Activated CD8-positive, alpha-beta memory T cell treated with anti-CD3 and anti-CD28 coated beads for 24 hours (primary cell): ENCODE measurements at places on chromosomes 6 and 20.

DNA sequence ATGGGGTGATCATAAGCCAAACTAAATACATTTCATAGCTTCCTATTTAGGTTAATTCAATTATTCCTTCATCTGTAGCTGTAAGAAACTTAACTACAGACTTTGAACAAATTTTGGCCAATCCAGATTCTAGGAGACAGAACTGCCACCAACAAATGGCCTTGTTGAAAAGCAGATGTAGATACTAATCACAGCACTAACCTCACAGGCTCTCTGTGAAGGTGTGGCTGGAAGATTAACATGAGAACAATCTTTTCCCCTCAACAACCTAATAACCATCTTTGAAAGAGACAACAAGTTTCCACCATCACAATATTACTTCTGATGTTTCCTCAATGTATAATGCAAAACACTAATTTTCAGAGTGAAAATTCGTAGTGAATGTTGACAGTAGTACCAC, 87.8 kb downstream of the SESN1 start:
- DNase-seq = no peak

GRCh38 chr6:135657207-135657606, 159.7 kb upstream of the AHI1 start:
- DNase-seq = no peak

GRCh38 chr6:130587778-130588520, 222.1 kb downstream of the TMEM200A start:
- no peak for DNase-seq

- DNase-seq = no peak
These were observed at the start of gene CFB for GRCh38 chr6:31945507-31946369. TSS of gene CFB (plus strand) at chr6:31946095. CDS start at chr6:31946222, 127 bp downstream.

DNA sequence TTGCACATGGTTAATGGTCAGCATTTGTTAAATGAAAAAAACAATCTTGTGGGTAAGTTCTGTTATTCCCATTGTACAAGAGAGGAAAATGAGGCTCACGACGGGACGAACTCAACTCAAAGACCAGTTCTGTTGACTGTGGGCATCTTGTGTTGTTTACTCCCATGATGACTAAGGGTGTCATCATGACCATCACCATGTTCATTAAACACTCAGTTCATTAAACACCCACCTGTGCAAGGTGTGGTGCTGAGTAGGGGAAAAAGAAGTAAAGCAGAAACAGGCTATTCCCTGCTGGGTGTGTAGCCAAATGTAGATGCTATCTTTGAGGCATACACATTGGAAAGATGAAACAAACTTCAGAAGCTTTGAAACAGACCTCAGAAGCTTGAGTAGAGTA, 4.5 kb downstream of the CHMP4B start:
- DNase-seq = no peak

- DNase-seq = no peak
These were observed 35.7 kb downstream of the CITED2 start for GRCh38 chr6:139338795-139339194.

- peak; percentile 90 for DNase-seq
These were observed at the start of gene TXNDC5 for GRCh38 chr6:7910654-7911344. TSS of gene TXNDC5 (minus strand) at chr6:7910788. CDS start at chr6:7910776, 12 bp downstream.

DNA sequence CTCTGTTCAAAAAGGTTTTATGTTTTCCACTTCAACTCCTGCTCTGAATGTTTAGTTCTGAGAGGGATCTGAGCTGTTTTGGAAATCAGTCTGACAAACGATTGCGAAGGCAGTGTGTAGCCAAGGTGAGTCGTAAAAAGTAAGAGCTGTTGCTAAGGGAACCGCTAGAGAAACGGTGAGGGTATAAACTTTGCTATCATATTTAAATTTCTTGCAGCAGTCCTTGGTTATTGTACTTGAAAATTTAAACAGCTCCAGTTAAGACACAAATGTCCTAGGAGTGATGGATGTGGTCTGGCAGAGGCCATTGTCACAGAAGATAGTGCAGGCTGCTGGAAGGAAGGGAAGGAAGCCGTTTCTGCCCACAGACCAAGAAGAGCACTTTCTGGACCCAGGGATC, 64.9 kb upstream of the CITED2 start:
- DNase-seq = no peak

DNA sequence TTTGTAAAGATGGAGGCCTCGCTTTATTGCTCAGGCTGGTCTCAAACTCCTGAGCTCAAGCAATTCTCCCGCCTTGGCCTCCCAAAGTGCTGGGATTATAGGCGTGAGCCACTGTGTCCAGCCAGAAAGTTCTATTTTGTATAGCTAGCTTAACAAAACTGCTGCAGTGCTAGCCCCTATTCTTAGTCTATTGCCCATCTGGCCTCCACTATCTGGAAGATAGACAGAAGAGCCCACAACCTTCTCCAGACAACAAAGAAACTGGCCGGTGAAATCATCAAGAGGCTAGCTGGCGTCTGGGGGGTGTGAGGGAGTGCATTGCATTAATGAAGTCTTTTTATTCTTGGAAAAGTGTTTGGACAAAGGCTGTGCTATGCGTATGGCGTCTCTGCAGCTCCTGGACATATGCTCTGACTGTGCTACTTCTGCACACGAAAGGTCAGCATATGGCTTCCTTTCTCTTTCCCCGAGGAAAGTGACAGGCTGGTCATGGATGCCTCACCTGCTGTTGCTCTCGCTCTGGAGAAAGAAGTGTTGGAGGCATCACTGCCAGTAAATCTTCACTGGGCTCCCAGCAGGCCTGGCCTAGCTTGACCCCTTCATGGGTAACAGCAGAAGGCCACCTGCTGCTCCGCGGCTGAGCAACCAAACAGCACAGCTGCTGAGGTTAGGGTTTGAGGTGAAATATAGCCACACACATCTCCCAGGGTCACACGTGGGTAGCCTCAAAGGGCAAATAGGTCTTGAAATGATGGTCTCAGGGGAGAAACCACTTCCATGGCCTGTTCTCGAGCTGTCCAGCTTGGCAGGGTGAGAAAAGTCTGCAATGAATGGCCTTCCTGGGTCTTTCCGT, 95.1 kb upstream of the IYD start:
- DNase-seq = no peak

DNA sequence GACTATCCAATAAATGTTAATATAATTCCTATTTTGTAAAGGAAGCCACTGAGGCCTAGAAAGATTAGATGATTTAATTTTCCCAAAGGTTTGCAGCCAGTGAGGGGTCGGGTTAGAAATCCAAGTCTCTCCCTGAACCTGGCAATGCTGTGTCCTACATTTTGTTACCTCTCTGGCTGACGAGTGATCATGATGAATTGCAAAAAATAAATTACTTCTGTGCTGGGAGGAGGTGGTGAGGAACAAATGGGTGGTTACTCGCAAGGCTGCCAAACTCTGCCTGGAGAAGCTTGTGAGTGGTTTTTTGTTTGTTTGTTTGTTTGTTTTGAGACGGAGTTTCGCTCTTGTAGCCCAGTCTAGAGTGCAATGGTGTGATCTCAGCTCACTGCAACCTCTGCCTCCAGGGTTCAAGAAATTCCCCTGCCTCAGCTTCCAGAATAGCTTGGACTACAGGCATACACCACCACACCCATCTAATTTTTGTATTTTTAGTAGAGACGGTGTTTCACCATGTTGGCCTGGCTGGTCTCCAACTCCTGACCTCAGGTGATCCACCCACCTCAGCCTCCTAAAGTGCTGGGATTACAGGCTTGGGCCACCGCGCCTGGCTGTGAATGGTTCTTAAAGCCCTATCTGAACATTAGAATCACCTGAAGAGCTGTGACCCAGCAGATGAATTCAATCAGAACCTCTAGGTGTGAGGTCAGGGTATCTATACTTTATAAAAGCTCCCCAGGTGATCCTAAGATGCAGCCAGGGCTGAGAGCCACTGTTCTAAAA, 20.2 kb upstream of the TBC1D7 start:
- no peak for DNase-seq

GRCh38 chr6:10692965-10693538, 1.4 kb downstream of the C6orf52 start:
- DNase-seq = no peak

DNA sequence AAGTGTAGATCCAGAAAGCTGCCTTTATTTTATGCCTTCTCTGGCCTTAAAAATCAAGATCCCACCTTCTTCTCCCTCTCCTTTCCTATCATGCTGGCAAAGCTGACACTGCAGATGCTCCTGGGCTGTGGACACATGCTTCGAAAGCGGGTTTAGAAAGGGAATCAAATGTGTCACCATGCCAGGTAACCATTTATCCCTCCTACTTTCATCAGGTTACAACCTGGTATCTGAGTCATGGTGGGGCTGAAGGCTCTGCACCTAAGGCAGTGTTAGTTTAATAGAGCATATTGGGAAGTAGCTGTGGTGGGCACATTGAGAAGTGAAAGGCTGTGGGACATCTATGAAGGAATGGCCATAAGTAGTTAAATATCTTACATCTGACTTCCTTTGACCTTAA, 69.8 kb downstream of the GJA1 start:
- no peak for DNase-seq

GRCh38 chr6:129672881-129673631, 36.9 kb downstream of the ARHGAP18 start:
- DNase-seq = no peak

DNA sequence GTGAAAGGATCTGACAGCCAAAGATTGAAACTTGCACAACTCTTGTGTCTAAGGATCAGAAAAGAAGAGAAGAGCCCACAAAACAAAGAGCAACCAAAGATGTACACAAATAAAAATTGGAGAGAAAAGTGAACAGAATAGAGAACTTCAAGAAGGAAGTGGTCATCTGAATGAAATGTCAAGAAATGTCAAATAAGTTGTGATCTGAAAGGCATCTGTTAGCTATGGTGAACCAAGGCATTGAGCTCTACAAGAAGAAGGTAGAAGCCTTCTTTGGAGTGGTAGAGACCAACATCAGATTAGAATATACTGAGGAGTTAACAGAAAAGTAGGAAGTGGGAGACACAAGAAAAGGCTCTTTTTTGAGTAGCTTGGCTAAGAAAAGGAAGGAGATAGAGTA, 28.5 kb downstream of the IL17F start:
- no peak for DNase-seq

- no peak for DNase-seq
These were observed 15.1 kb upstream of the CCDC170 start for GRCh38 chr6:151478670-151479069.

DNA sequence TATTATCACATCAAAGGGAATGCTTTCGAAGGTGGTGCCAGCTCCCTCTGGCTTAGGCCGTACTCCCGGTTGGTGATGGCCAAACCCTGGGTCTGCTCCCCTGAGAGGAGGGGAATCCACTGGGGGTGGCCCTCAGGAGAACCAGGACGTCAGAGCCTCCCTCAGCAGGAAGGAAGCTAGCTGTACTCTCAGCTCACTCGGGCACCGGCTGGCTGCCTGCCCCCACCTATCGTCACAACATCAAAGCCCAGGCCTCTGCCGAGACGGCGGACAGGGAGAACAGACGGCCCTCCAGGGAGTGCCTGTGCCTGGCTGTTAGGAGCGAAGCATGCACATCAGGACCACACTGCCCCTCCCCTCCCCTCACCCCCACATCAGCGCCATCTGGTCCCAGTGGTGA, 9.2 kb upstream of the PGC start:
- no peak for DNase-seq

- DNase-seq = no peak
These were observed 10.5 kb upstream of the BMP2 start for GRCh38 chr20:6756693-6757595.

DNA sequence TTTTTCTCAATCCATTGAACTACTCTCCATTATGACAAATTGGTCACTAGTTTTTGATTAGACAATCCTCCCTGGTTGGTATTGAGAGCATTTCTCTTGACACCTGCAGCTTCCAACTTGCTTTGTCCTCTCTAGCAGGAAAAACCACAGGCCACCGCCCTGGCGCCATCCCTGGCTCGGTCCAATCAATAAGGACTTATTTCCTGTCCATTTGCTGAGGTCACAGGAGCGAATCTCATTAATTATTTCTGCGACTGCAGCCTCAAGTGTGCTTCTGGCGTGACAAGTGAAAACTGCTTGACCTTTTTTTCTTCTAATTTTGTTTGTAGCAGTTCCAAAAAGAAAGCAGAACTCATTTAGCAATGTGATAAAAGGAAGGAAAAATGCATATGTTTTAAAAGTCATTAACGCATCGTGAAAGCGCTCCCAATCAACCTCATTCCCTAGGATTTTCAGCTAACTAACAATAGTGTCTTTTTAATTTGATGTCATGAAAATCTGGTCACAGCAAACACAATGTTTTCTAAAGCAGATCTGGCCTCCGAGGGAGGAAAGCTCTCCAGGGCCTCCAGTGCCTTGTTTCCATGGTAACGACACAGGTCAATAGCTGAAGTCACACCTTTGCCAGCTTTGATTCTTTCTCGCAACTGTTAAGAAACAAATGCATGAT, 39.0 kb upstream of the BEND3 start:
- no peak for DNase-seq

DNA sequence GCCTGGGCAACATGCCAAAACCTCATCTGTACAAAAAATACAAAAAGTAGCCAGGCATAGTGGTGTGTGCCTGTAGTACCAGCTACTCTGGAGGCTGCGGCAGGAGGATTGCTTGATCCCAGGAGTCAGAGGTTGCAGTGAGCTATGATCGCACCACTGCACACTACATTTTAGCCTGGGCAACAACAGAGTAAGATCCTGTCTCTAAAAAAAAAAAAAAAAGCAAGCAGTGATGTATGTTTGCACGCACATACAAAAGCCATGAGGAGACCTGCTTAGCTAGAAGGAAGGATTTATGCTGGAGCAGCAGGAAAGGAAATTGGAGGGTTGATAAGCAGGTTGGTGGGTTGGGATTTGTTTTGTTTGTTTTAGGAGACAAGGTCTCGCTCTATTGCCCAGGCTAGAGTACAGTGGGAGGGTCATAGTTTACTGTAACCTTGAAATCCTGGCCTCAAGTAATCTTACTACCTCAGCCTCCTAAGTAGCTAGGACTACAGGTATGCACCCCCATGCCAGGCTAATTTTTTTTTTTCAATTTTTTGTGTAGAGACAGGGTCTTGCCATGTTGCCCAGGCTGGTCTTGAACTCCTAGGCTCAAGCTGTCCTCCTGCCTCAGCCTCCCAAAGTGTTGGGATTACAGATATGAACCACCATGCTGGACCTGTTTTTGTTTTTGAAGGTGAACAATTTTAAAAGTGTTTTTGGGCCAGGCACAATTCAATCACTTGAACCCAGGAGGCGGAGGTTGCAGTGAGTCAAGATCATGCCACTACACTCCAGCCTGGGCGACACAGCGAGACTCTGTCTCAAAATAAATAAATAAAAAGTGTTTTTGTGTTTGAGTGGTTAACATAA, 4.0 kb downstream of the ZSWIM3 start:
- no peak for DNase-seq

- no peak for DNase-seq
These were observed 4.9 kb upstream of the ARFGAP1 start for GRCh38 chr20:63267691-63268090.

DNA sequence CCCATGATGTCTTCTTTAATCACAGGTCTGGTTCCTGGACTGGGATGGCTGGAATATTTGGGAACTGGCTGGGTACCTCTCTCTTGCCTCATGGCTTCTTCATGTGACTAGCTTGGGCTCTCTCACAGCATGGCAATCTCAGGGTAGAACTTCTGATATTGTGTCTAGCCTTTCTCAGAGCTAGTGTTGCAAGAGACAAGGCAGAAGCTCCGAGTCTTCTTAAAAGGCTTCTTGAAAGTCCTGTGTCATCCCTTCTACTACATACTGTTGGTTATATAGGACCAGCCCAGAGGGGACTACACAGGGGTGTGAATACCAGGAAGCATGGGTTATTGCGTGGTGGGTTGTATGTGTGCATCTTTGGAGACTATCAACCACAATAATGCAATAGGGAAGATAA, 23.3 kb downstream of the BCAS1 start:
- no peak for DNase-seq
